NCI-H1092 (cell line): ENCODE measurements at places on chromosomes 6 and 20.

DNA sequence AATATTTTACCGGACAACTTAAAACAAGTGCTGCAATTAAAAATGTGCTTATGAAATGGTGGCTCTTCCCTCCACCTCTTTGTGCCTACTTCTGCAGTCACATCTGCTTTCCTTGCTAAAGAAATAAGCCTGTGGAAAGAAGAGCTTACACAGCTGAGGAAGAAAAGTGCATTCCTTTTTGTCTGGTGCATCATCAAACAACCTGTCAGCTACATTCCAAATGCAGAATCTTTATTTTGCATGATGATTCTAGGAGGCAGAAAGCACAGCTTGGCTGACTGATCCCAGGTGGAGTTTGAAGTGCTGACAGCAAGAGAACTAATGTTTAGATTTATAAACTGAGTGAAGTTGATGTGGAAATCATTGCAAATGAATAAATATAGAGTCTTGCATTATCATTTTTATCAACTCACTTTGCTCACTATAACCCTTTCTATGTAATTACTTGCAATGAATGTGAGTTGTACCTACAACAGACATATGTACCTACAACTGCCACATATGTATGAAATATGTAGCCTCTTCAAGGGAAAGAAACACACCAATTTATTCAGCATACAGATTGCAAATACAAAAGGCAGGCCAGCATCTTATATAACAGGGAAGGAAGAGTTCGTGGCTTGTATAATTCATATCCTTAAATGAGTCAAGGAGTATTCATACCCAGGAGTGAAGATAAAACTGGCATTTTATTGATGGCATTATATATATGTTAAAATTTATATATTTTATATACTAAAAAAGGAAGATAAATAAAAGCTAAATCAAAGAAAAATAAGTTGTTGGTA is 223.4 kb upstream of the MCHR2 start:
- no peak for DNase-seq

GRCh38 chr20:16671753-16672152 is 58.1 kb upstream of the SNRPB2 start:
- DNase-seq, result no peak

- no peak for DNase-seq
Observed at GRCh38 chr6:34144581-34145160, 1.2 kb downstream of the GRM4 start.

DNA sequence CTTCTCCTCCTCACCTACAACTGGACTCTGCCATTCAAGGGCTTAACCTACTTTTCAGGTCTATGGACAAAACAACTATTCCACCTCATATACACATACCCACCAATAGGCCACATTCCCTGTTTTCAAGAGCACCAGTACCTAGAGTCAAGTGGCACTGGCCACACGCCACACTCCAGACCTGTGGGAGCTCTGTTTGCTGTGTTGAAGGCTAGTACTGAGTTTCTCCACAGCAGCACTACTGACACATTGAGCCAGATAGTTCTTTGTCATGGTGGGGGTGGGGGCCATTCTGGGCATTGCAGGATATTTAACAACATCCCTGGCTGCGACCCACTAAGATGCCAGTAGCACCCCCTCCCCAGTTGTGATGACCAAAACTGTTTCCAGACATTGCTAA is 84.1 kb downstream of the RALGAPA2 start:
- DNase-seq, result no peak

DNA sequence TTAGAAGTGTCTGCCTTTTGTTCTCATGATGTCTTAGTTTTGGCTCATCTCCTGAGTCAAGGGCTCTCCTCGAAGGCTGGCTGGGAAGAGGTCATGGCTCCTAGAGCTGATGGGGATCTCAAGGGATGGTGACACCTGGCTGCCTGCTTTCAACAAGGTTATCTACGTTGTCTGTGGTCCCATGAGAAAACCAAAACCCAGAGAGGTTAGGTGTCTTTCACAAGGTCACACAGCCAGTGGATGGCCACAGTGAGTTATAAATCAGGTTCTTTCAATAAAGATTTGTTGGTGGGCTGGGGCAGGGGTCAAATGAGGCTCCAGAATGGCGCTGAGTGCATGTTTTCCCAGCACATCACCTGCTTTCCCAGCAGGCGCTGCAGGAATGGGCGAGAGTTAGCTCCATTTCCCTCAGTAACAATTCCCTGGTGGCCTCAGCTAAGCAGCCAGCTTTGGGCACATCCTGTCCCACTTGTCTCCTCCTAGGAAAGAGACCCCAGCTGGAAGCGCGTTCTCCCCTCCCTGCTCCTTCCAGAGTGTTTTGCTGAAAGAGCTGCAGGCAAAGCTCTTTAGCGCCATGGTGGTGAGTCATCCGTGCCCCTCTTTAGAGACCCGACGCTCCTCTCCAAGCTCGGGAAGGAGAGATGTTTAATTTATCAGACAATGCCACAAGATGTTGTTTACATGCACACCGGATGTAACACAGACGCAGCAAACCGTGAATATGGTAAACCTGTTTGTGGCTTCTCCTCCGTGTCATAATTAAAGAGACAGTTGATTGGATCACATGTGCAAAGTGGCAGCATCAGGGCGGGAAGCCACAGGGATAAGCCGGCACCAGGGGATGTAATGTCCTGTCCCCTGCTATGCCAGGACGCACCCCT is 109.7 kb downstream of the LRFN2 start:
- DNase-seq, result peak; percentile 43

DNA sequence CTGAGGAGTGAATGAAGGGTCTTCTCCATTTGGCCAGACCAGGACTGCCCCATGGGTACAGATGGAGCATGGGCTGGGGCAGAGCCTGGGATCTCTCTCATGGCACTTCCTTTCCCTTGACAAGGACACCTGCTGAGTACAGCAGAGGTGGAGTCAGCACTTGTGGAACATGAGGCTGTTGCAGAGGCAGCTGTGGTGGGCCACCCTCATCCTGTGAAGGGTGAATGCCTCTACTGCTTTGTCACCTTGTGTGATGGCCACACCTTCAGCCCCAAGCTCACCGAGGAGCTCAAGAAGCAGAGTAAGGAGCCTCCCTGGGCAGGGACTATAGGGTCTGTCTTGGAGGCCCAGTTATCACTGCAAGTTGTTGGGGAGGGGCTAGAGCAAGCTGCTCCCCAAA is 29.6 kb downstream of the GSS start:
- DNase-seq, result no peak

DNA sequence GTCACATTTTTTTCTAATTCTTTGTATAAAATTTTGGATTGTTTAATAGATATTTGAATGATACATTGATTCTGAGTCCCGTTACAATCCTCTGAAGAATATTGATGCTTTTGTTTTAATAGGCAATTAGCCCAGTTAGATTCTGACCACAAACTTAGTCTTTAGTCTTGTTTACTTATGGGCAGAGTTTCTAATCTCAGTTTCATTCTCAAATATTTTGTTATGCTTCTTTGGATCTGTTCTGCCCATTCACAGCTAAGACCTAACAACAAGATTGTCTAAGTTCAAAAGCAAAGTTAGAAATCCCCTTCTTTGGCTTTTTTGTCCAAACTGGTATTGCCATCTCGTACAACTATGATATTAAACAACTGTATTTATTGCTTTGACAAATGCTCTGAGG is 58.0 kb downstream of the TBXT start:
- DNase-seq, result no peak

DNA sequence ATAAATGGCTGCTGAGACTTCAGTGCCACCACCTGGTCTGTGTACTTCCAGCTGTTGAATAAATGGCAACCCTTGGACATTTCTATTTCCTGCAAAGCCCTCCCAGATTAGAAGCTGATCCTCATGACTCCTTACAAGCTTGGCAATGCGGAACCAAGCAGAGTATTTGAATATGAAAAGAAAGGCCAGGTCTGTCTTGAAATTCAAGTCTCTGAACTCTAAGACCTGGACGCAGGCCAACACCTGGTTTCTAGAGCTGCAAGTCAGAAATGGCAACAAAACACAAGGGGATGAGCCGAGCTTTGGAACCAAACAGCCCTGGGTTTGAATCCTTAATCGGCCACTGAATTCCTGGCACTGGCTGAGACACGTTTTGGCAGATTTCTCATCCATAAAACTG is 353.4 kb downstream of the PTPRT start:
- DNase-seq, result no peak

- DNase-seq, result no peak
Observed at GRCh38 chr6:30885481-30885998, 1.2 kb downstream of the DDR1 start.

DNA sequence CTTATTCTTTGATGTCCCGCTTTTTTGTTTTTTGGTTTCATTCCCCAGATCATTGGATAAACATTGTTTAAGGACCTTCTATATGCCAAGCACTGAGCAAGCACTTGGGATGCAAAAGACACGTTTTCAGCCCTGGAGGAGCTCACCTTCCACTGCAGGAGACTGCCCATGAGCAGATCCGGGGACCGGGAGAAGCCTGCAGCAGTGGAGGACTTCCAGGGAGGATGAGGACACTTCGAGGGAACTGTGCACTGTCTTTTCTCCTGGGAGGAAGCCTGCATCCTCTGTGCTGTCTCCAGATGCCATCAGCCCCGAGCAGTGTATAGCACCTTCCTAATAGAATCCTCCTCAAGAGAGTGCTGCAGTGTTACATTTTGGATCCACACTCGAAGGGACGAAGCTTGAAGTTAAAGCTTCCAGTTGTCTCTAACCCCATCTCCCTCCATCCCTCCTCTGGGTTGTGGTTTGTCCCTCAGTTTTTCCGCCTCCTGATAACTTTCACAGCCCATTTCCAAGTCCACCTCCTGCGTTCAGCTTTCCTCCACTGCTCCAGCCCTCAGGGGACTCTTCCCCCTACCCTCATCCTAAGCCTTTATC is 5.8 kb upstream of the KCNG1 start:
- no peak for DNase-seq

DNA sequence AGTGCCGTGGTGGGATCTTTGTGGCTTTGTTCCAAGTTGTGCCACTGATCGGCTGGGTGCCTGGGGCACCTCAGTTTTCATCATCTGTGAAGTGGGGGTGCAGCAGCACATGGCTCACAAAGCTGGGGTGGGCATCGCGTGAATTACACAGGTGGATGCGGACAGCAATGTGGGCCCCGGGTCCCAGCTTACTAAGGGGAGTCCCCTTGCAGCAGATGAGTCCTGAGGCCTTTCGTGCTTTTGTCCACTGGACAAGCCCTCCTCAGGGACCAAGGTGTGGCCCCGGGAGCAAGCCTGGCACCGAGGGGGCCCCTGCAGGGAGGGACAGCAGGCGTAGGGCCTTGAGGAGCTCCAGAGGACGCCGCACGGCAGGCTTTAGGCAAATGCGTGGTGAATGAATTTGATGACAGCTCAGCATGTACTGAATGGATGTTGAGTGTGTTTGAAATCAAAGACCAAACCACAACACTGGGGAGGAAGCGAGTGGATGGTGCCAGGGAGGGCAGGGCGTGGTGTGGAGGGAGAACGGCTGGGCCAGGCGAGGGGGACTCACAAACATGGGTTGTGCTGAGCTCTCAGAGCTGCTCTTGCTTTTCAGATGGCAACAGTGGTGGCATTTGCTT is 53.2 kb downstream of the IRF4 start:
- DNase-seq, result no peak

GRCh38 chr6:163188746-163189145 is 225.8 kb upstream of the QKI start:
- no peak for DNase-seq

GRCh38 chr20:19785173-19785982 is 27.3 kb downstream of the RIN2 start:
- no peak for DNase-seq

- DNase-seq, result no peak
Observed at GRCh38 chr6:13101985-13102384, 226.4 kb downstream of the TBC1D7 start.

- DNase-seq, result no peak
Observed at GRCh38 chr6:145875496-145876211, 61.1 kb upstream of the FBXO30 start.

- DNase-seq, result no peak
Observed at GRCh38 chr20:32670773-32671455, 2.8 kb downstream of the C20orf203 start.

- no peak for DNase-seq
Observed at GRCh38 chr6:117448011-117448410, 22.3 kb upstream of the ROS1 start.

GRCh38 chr6:161436106-161436876 is 162.4 kb upstream of the AGPAT4 start:
- DNase-seq, result no peak

- no peak for DNase-seq
Observed at GRCh38 chr6:157158897-157159296, 164.4 kb downstream of the TMEM242 start.

DNA sequence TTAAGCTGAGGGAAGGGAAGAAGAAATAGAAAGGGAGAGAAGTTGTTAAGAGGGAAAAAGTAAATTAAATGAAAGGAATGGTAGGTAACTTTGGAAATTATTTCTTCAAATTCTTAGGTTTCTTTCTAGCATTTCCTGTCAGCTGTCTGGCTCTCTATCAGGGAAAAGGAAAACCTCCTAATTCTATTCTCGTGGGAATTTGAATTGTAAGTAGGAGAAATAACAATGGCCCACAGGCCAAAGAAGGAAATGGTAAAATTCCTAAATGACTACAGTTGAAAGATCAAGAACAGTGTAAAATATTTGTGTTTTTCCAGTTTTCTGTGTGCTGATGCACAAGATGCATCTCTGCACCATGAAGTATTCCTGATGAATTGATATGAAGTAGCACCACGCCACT is 173.0 kb downstream of the IBTK start:
- DNase-seq, result no peak

- DNase-seq, result no peak
Observed at GRCh38 chr6:36052097-36052496, 24.5 kb downstream of the MAPK14 start.

GRCh38 chr20:17757496-17757895 is 57.7 kb downstream of the BANF2 start:
- no peak for DNase-seq
